ENCODE measurements at places on chromosomes 3 and 15.

GRCh38 chr15:39942101-39942752 is 8.3 kb downstream of the EIF2AK4 start:
- no peak for DNase-seq

GRCh38 chr3:152317184-152317583 is 48.5 kb downstream of the MBNL1 start:
- DNase-seq, result no peak

GRCh38 chr3:143185401-143185800 is 65.8 kb downstream of the CHST2 start:
- DNase-seq, result no peak

DNA sequence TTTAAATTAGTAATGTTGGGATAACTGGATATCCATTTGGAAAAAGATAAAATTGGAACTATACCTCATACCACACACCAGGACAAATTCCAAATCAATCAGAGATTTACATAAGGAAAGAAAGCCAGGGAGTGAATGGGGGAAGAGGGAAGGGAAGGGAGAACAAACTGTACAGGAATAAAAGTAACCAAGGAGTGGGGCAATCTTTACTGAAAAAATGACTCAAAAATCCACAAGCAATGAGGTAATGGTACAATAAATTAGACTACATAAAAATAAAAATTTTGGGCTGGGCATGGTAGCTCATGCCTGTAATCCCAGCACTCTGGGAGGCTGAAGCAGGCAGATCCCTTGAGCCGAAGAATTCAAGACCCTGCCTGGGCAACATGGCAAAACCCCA is 82.6 kb downstream of the MLH1 start:
- DNase-seq, result no peak

DNA sequence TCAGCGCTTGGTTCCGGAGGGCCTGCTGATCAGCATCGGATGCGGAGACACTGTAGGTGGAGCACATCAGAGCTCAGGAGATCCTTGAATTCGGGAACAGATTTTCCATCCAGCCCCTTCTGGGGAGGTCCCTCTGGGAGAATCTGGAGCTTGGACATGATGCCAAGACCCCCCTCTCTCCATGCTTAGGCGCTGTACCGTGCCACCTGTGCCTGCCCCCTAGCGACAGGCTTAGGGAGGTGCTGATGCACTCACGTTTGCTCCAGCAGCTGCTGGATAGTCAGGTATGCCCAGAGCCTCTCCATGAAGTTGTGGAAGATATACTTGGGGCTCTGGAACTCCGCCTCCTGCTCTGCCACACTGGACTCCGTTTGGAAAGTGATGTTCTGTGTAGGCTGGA is 9.7 kb downstream of the ITIH4 start:
- no peak for DNase-seq

DNA sequence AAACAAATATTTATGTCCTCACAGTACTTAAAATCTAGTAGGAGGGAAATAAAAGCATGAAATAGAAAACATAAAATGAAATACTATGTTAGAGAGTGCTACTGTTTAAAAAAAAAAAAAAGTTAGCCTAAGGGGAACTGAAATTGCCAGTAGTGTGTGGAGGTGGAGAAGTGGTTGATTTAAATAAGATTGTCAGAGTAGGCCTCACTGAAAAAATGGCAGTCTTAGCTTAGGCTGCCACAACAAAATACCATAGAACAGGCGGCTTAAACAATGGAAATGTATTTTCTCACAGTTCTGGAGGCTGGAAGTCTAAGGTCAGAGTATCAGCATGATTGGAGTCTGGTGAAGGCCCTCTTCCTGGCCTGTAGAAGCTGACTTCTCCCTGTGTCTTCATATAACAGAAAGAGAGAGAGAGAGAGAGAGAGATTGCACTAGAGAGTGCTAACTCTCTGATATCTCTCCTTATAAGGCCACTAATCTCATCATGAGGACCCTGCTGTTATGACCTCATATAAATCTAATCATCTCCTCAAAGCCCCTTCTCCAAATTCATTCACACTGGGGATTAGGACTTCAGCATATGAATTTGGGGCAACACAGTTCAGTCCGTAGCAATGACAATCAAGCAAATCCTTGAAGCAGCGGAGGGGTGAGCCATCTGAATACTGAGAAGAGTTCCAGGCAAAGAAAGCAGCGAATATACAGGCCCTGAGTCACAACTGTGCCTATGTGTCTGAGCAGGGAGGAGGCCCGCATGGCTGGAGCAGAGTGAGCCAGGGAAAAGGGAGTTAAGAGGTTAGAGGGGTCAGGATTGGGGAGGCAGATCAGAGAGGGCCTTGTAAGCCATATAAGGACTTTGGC is 23.6 kb upstream of the LRRC34 start:
- DNase-seq, result peak; percentile 53

GRCh38 chr3:128112357-128112968 is 11.1 kb downstream of the RUVBL1 start:
- DNase-seq, result no peak

DNA sequence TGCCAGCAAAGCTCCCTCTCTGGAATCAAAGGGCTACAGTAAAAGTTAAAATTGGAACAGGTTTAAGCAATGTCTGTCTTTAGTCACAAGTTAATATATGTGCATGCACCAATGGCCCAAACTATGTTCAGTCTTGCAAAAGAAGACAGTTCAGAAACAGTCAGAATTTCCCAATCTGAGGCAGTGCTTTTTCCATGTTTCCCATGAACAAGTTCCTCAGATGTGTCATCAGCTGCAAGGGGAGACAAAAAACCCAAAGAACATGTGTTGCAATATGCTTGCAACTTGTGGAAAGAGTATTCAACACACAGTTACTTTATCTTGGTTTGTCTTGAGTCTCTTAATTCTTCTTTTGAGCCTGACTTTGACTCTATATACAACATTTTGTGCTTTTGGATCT is 148.4 kb downstream of the USP13 start:
- DNase-seq, result no peak

DNA sequence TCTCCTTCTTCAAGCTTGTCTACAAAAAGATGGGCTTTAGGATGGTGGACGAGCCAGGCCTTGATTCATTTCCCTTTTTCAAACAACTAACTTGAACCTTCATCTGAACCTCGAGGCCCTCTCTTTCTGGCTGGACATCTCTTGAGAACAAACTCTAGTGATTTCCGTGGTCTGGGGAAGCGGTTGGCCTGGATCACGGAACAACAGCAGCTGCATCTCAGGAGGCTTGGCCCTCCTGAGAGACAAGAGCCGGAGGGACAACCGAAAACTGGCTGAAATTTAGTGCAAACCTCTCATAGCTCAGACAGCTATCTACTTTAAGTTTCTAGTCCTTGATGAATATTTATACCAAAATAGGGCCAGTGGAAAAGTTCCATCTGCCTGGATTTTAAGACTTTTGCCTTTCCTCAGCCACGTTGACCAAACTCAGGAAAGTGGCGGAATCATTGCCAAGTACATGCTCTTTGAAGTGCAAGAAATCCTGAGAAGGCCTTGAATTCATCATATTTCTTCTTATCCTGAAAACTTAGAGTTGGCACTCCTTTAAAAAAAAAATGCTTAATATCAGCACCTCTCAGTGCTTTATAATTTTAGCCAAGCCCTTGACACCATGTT is 14.5 kb downstream of the LMCD1 start:
- no peak for DNase-seq

- no peak for DNase-seq
Observed at GRCh38 chr3:180062771-180063170, 26.0 kb upstream of the PEX5L start.

GRCh38 chr3:167100200-167100599 is 279.9 kb downstream of the ZBBX start:
- no peak for DNase-seq

GRCh38 chr3:128069271-128069670 is 17.0 kb downstream of the SEC61A1 start:
- DNase-seq, result no peak

DNA sequence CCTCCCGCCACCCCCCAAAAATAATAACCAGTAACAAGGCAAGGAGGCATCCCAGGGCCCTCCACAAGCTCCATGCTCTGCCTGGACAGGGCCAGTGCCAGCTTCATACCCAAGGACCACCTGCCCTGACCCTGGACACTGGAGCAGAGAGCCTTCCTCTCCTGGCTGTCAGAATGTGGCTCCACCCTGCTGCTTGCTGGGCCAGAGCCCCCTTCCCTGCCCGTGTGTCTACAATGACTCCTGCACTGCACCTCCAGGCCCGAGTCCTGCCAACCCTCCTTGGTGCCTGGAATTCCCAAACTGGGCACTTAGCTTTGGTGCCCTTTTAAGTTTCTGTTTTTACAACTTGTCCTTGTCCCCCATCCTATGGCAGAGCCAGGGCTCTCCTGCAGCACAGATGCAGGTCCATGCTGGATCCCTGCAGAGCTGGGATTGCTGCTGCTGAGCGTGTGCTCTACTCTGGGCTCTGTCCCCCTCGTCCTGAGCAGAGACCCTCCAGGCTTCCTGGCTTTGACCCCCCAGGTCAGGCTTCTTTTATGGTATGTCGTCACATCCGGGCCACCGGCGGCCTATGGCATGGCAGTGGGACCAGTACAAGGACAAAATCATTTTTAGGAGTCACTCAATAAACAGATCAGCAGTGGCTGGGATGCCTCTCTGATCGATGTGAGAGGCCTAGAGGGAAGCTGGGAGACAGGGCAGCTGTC is 11.4 kb upstream of the SNRPA1 start:
- no peak for DNase-seq

DNA sequence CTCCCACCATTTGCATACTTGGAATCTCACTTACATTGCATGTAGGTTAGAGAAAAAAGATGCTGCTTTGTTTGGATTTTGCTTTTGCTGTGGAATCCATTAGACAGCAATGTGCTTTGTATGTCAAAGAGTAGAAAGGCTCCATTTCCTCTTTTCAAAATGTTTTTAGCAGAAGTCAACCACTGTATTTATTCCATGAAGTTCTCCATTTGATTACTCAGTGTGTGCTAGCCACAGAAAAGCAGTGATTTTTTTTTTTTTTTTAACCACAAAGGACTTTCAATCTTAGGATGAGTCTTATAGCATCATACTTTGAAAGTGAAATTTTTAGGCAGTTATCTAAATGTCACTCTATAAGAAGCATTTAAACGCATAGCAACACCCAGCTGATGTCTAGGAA is 285.0 kb upstream of the ADAMTS9 start:
- DNase-seq, result no peak

- DNase-seq, result no peak
Observed at GRCh38 chr3:194312743-194313281, 38.3 kb downstream of the CPN2 start.

GRCh38 chr3:71247221-71247957 is 336.1 kb downstream of the FOXP1 start:
- no peak for DNase-seq

Data from GM12864 (cell line).